ENCODE measurements at places on chromosomes 1 and 21.

DNA sequence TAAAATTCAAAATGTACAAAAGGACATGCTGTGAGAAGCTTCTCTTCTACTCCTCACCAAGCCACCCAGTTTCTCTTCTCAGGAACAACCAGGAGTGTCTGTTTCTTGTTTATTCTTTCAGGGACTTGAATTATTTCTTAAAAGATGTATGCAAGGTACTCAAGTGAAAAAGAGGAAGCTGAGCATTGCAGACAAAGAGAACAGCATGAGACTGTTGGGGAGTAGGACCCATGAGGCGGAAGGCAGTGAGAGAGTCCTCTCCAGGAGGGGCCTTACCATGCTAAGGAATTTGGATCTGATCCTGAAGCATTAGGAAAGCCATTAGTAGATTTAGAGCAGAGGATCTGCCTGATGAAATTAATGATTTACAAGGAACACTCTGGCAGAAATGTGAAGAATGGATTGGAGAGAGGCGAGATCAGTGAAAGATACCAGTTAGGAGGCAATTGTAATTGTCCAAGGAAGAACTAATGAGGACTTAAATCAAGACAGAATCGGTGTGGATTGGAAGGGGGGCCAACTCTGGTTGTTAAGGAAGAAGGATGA is 14.7 kb upstream of the SSX2IP start:
- no peak for DNase-seq

- no peak for DNase-seq
Observed at GRCh38 chr1:25821112-25821476, 1.3 kb downstream of the MTFR1L start.

- DNase-seq, result no peak
Observed at GRCh38 chr1:81484284-81484683, 316.4 kb upstream of the ADGRL2 start.

- no peak for DNase-seq
Observed at GRCh38 chr1:185526344-185527307, 207.6 kb upstream of the HMCN1 start.

DNA sequence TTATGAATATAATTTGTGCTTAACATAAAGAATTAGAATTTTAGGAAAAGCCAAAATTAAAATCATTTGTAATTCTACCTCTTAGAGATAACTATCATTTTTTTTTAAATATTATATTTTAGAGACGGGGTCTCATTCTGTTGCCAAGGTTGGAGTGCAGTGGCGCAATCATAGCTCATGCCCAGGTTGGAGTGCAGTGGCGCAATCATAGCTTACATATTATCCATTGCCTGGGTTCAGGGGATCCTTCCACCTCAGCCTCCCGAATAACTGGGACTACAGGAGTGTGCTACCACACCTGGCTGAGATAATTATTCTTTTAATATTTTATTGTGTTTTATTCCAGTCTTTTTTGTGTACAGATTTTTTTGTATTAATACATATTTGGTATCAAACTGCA is 8.3 kb downstream of the RASAL2 start:
- no peak for DNase-seq
